ENCODE measurements at places on chromosomes 16 and 17.

GRCh38 chr16:73546341-73546845, 498.5 kb upstream of the ZFHX3 start:
- no peak for DNase-seq

DNA sequence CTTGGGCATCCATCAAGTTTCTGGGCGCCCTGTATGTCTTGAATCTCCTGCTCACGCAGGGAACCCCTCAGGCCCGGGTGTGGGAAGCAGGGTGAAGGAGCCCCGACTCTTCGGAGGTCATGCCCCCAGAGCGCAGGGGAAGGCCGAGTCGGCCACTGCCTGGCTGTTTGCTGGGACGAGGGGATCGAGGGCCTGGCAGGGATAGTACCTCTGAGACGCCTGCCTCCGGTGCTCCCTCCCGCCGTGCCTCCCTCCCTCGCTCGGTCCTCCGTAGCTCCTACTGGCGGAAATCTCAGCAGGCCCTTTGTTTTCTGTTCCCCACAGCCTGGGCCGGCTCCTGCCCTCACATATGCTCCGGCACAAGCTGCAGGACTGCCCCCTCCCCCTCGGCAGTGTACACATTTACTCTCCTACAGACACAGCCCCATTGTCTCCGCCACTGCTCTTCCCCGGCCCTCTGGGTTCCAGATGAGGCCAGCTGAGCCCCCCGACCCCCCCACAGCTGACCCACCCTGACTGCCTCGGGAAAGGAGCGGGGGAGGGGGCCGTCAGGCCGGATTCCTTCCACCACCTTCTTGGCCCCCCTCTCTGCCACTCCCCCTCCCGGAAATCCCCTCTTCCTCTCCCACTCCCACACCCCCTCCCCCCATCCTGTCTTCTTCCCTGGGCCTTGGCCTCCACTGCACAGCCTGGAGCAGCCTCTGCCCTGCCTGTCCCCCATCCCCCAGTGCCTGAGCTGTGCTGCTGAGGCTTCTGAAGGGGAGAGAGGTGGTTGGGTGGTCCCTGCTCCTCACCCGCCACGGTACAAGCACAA, 1.4 kb downstream of the TRAF4 start:
- peak; percentile 80 for DNase-seq

DNA sequence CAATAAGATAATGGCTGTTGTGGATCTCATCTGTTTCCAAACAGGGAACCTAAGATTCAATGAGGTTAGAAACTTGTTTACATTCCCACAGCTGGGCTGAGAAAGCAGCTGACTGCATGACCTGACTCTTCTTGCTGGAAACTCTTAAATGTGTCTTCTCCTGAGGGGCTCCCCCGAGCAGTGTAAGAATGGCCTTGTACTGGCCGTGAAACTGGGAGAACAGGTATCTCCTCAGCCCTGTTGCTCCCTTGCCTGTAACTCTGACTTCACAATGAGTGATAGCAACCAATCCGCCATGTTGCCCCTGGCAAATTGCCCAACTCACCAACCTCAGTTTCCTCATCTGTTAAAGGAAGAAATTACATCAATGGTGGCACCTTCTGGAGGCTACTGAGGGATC, 59.1 kb upstream of the CCL2 start:
- DNase-seq, result no peak

DNA sequence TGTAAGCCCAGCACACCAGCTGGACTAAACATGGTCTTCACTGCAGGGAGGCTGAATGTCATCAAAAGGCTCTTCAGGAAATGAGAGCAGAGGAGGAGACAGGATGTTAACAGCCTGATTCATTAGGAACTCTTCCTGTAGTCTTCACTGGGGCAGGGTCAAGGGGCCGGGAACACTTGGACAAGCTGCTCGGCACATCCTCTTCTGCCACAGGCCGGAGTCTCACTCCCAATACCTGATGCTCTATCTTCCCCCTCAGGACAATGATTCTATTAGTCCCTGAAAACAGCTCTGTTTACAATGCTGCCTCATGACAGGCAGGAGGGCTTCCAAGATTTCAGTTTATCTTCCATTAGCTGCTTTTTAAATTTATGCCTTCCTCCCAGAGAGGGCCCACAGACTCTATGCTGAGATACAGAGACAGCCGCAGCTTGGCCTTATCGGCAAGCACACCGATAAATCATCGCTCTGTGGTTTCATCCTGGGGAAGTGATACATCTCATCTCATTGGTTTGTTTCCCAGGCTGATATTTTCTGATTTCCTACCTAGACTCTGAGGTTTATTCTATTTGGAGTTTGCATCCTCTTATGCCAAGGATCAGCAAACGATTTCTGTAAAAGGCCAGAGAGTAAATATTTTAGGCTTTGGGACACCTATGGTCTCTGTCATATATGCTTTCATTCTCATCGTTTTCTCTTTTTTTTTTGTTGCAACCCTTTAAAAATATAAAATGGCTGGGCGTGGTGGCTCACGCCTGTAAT, 214.0 kb upstream of the ASIC2 start:
- DNase-seq, result no peak

GRCh38 chr16:88909431-88910210, 43.2 kb upstream of the PABPN1L start:
- no peak for DNase-seq

GRCh38 chr17:2034157-2034556, 4.2 kb downstream of the DPH1 start:
- DNase-seq, result no peak

DNA sequence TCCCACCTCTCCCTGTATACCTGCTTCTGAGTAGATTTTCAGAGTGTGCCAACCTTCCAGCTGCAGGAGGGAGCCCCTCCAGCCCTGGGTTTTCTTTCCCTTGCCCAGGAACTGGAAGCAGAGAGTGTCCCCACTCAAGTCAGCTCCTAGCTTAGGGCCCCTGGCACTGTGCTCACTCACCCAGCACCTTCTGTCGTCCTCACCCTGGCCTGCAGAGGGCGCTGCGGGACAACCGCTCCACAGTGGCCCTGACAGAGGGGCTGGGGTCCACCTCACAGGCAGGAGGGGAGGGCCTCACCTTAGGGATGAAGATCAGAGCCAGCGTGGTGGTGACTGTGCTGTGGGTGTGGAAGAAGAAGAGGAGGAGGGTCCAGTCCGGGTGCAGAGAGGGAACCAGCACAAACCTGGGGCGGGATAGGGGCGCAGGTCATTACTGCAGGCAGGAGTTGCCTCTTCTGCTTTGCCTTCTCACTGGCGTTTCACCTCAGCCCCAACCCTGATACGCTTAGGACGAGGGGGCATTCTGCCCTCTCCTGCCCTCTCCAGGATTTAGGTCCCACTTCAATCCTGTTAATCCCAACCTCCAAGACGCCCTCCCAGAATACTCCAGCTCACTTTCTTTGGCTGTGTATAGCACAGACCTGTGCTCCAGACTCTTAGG, 10.0 kb downstream of the GPR179 start:
- peak; percentile 45 for DNase-seq

Measured in left forelimb (tissue), 1 donor.